Suppressor macrophage treated with lipopolysaccharide for 1 hour (primary cell): ENCODE measurements at places on chromosomes 7 and 10.

DNA sequence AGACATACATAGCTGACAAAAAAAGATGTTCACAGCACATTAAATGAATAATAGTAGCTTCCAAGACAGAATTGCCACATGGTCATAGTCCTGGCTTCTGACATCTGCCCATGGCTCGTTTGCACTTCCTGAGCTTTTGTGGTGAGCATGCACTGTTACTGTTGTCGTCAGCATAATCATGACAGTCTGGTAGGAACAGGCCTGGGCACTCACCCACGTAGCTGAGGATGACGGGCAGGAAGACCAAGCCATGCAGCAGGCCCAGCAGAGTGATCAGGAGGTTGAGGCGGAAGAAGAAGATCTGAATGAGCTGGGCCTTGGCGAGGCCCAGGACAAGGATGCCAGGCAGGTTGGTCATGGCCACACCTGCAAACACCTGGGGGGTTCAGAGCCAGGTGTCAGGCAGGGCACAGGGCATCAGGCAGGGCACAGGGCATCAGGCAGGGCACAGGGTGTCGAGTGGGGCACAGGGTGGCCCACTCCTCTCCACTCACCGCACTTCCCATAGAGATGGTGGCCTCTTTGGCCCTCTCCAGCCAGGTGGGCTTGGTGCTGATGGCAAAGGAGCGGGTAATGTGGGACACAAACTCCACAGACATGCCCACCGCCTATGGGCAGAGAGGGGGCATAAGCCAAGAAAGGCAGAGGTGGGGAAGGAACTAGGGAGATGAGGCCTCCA, 25.3 kb upstream of the NUDCD3 start:
- no peak for DNase-seq

DNA sequence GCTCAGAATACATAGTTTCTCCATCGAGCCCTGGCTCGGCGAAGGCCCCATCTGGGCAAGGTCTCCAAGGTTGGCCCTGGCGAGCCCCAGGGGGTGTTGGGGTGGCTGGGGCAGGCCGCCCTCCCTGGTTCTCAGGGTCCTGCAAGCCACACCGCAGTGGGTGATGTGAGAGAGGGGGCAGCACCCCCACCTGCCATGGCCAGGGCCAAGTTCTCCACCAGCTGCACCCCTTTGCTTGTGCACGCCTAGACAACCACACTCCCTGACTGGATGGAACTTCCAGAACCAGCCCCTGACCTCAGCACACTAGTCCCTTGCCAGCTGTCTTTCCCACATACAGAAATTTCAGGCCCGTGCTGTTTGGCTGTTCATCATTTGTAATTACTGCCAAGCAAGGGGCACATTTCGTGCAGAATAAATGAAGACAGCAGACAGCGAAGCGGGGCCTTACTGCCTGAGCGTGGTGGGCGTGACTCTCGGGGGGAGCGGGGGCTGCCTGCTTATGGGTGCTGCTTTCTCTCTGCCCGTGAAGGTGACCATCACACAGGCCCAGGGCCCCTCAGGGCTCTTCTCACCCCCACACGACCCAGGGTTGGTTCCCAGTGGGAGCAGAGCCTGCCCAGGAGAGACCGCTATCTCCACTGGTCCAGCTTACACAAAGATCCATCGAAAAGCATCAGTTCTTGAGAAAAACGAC, 85.9 kb downstream of the ADARB2 start:
- DNase-seq, result no peak

GRCh38 chr7:132446666-132447278, 129.5 kb downstream of the PLXNA4 start:
- no peak for DNase-seq

- no peak for DNase-seq
Measured at GRCh38 chr7:3978839-3979238, 677.8 kb downstream of the SDK1 start.

DNA sequence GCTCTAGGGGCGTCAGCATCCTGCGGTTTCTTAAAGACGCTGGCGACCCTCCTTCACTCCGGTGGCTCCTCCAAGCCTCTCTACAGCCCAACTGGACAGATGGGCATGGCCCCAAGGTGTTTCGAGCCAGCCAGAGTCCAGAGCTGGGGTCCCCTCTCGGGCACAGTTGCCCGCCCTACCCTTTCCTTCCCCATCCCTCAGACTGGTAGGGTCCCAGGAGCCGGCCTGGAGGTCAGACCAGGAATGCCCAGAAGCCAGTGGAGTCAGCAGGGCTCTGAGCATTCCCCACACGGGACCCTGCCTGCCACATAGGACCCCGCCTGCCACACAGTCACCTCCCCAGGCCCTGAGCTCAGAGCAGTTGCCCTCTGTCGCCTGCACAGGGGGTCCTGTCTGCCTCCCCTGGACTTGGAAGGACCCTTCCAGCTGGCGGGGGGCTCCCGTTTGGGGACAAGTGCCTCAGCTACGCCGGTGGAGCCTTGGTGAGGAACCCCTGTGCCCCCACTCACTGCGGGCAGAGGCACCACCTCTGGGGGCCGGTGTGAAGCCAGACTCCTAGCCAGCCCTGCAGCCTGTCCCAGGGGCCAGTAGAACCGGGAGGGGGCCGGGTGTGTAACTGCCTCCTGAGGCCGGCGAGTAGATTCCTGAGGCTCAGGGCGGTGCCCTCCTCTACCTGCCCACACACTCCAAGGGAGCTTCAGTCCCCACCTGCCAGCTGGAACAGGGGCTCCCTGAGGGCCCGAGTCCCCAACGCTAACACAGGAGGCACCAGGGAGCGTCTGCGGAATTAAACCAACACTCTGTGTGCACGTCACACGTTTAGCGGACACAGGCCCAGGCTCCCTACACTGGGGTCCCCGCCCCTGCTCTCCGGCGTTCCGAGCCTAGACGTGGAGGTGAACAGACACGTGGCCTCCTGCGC, 19.4 kb upstream of the PDGFA start:
- DNase-seq, result no peak

DNA sequence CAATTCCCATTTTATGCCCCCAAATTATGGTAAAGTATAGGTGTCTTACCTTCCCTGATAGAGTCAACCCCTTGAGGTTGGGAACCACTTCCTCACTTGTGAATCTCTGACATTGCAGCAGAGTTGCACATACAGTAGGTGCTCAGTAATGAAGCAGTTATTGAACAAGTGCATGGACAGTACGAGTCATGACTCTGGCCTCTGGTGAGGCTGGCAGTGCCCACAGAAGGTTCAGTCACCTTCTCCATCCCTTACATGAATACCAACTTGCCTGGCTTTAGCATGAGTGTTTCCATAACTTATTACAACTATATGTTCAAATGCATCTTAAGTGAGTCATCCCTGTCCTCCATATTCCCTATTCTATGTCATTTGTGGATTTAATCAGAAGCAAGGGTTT, 340.0 kb downstream of the ELMO1 start:
- DNase-seq, result peak; percentile 21

DNA sequence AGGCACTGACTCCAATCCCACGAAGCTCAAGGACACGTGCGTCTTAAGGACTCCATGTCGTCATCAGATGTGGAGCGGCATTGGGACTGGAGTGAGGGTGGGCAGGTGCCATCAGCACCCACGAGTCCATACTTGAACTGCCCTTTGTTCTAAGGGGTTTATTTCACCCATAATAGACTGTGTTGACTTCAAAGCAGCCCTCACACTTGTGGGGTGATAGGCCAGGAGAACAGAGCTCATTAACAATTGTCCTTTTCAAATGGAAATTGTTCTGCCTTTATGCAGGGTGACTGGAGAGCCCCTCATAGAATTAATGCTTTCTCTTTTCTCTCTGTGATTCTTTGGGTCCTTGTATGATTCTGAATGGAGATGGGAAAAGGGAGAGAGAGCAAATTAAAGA, 376.9 kb upstream of the MGMT start:
- no peak for DNase-seq

DNA sequence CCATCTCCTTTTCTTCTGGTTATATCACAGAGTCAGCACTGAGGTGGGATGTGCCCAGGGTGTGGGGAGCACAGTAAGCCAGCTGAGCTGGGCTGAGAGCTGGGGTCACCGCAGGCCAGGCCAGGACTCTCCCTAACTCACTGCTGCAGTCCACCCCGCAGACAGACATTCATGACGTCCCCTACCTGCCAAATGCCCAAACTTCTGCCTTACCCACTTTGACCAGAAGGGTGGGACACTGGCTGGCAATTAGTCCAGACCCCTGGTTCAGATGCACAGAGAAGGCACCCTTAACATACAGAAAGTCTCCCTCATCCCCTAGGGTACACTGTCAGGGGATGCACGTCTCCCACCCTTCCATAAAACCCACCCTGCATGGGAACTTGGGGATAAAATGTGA, 2.1 kb downstream of the DRGX start:
- DNase-seq, result no peak

DNA sequence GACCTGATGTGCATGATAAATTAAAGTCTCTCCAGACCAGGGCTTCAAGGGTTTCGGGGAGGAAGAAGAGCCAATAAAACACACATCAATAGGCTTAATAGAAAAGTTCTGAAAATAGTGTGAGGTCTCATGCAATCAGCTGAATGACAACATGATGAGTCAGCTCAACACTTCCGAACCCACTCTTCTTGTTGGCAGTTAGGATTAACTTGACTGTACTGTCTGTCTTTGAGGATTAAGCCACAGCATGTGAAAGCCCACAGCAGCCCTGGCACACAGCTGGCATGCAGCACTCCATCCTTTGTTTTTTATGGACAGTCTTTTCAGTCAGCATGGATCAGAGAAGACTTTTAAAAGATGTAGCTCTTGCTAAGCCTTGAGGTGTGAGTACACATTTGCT, 526.9 kb upstream of the VSTM2A start:
- DNase-seq, result no peak

- no peak for DNase-seq
Measured at GRCh38 chr7:31958226-31958625, 112.0 kb downstream of the PDE1C start.
